ENCODE measurements at places on chromosomes 2 and 18.

- DNase-seq, result no peak
Observed at GRCh38 chr18:37578886-37579513, 13.4 kb upstream of the CELF4 start.

- DNase-seq, result no peak
Observed at GRCh38 chr2:120258196-120258595, 5.5 kb downstream of the RALB start.

DNA sequence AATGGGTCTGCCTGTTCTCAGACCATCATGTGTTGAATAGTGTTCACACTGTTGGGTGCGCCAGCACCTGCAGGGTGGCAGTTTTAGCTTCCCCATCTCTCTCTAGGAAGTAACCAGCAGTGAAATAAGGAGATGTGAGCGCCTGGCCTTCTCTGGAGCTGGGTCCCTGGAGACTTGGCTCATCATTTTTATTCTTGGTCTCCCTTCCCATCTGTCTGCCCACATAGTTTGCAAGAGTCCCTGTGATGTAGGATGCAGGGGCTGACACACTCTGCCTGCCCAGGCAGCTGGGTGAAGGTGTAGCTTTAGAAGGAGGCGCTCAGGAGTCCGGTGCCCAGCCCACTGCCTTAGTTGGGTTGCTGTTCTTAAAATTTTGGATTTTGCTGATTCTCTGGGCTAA lies 172.2 kb downstream of the LDLRAD4 start:
- DNase-seq, result no peak

DNA sequence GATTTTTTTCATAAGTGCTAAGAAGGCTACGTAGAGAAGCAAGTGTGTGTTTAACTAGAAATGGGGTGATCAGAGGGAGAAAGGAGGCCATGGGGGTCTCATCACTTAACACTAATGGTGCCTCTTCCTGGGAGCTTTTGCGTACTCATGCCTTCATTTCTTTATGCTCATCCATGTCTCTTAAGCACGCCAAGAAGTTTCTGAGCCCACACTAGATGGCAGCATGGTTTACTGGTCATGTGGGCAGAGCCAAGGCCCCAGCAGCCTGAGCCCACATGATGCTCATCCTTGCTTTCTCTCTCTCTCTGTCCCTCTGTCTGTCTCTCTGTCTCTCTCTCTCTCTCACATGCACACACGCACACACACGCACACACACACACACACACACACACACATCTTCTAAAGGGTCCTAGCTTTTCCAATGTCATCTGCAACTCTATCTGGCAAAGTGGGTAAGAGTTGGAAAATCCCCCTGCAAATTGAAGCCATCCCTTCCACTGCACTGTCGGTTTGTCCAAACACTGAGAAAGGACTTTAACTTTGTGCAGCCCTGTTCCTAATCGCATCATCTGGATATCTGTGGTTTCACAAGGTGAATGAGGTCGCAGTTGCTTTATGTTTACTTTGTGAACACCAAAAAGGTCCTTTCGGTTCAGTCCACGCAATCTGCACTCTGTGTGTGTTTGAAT lies 137.1 kb upstream of the CCDC68 start:
- DNase-seq, result no peak

GRCh38 chr2:48397846-48398245 lies 132.1 kb upstream of the STON1 start:
- DNase-seq, result peak; percentile 64

DNA sequence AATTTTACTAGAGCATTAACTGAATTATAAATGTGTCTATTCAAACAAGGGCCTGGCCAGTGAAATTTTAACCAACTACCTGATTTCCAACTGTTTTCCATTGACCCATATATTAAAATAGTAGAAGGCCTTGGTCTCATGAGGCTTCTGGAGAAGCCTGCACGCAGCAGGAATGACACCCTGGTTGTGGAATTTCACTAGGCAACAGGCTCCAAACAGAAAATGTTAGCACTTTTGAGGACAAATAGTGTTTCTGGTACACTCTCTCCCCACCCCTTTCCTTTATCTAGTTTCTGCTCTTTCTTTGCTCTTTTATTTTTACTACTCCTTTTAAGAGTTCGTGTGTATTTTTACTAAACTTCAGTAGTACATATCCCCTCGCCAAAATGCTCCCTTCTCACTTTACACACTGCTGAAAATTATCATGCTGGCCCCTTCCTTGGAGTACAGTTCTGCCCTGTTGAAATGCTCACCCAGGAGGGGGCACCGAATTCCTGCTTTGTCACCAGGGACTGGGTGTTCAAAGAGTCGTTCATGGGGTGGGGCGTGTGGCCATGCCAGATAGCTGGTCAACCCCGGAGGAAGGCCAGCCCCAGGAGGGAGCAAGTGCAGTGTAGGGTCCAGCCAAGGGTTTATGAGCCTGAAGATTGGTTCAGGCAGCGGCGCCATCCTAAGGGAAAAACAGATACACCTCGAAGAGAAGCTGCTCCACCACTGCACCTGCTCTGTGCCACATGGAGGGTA lies 22.1 kb upstream of the COL6A3 start:
- no peak for DNase-seq

DNA sequence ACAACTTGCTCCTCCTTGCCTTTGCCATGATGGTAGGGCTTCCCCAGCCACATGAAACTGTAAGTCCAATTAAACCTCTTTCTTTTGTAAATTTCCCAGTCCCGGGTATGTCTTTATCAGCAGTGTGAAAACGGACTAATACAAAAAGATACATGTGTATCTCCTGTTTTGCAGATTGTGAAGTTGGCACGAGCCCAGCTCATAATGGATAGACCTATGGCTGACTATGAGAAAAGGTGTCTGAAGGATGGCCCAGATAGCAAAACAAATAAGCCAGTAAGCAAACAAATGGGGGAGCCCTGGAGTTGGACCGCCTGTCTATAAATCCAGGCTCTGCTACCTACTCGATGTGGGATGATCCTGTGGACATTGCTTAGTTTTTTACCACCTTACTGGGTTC lies 15.5 kb upstream of the PRKCE start:
- no peak for DNase-seq

DNA sequence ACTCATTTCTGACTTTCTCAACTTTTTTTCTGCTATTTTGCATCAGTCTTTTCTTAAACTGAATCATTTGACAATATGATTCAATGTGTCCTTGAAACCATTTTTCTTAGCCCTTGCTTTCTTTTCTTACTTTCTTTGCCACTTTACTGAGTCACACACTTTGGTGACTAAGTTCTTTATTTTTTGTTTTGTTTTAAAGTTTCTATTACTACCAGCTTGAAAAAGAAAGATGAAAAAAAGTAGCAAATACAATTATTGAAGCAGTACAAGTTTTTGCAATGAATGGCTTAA lies 116.5 kb downstream of the DOCK10 start:
- DNase-seq, result no peak

GRCh38 chr2:14422426-14422825 lies 210.1 kb upstream of the LRATD1 start:
- no peak for DNase-seq

DNA sequence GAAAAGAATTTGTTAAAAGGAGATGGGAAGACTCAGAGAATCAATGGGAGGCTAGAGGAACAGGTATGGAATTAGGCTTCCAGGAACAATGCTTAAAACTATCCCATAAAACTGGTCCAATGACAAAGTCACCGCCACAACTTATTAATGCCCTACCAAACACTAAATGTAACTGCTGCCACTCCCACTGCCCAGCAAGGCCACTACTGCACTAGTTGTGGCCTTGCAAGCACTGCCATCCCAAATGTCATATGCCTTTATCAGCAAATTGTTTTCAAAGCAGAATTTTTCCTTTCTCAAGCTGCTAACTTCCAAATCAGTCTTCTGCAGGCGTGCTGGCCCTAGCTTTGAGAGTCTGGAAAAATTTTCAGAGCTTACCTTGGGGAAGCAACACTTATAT lies 14.5 kb upstream of the C2orf69 start:
- no peak for DNase-seq

DNA sequence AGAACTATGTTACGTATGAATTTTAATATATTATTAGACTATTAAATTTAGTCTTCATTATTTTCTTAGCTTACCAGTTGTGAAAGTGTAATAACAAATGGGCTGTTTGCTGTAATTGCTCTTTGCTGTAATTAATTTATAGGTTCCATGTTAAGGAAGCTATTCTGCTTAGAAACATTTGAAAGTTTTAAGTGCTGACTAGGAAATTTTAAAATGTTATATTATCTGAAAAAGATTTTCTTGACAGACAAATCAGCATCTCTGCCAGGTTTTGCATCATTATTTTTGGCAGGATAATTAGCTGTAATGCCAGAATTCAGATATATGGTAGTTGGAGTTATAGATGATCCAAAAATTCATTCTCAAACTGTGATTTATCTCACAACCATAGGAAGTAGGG lies 42.2 kb downstream of the OTX1 start:
- DNase-seq, result no peak

GRCh38 chr18:74996055-74996454 lies 212.9 kb downstream of the PTGR3 start:
- no peak for DNase-seq

DNA sequence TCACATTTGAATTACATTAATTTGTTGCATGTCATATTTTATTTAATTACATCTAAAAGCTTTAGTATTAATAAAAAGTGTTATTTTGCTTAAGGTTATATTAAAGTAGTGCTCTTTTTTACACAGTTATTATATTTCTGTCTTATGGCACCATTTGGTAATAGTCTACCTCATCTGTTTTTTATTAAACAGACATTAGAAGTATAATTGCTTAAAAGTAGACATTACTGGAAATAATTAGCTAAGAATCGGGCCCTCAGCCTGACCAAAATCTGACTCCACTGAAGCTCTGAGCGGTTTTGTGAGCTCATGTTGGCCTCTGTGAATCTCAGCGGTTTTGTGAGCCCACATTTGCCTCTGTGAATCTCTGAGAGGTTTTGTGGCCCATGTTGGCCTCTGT lies 102.5 kb upstream of the SNTG2 start:
- DNase-seq, result no peak

DNA sequence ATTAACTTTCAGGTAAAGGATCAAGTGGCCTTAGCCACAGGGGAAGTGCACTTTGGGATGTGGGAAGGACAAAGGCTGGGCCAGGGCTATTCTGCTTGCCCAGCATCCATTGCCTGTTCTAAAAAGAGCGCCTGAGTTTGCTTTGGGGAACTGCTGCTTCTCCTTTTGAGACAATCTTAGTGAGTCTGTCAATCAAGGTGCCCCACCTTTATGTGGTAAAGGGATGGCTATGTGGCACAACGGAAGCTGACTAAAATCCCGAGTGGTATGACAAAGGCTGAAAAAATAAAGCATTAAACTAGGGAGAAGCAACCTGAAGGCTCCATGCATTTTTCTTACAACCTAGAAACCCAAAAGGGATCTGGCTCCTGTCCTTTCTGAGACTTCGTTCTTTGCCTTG lies 540.5 kb downstream of the SLC4A3 start:
- no peak for DNase-seq

DNA sequence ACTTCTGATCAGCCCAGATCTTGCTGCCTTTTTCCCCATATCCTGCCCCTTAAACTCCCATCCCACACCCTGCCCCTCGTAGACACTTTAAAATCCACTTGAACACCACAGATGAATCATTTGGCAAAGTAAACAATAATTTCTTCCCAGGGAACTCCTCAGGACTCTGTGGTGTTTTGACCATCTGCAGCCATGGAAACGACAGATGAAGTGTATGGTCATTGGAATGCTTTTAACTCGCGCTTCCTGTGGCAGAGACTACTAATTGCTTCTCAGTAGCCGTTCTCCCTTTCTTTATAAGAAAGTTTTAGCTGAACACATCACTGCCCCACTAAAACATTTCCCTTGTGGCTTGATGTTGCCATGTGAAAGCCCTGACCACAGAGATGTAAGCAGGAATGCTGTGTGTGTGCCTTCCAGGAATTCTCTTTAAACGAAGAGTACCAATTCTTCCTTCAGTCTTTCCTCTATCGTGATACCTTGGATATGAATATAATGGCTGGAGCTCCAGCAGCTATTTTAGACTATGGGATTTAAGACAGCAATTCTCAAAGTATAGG lies 92.7 kb upstream of the PARD3B start:
- peak; percentile 21 for DNase-seq

DNA sequence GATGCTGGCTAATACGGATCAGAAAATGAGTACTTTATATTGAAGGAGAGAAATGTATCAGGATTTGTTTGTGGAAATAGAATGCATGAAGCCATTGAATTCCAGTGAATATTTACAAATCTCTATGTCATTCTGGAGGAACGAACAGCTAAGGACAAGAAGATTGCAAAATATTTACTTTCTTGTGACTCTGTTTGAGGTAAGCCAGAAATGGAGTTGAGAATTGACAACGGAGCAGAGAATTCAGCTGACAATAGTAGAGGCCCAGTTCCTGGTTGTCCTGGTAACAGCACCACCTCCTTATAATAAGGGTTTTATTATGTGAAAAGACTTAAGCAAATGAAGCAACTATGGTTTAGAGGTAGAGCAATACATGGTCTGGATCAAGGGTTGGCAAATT lies 349.2 kb downstream of the ADCYAP1 start:
- no peak for DNase-seq

DNA sequence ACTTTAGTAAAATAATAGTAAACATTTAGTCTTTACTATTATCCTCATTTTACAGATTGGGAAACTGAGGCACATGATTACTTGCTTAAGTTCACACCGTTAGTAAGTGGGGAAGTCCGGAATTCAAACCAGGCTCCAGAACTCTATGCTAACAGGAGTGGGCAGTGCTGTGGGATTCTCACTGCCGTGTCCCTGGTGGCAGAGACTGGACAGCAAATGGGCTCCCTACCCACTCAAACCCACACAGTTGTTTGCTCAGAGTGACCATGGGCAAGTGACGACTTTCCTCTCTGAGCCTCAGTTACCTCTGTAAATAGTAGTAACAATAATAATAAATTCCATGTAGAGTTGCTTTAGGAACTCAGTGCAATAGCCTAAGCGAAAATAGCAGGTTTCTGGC lies 24.0 kb downstream of the MAIP1 start:
- no peak for DNase-seq

- no peak for DNase-seq
Observed at GRCh38 chr18:29879763-29880162, 1162.8 kb downstream of the DSC3 start.

GRCh38 chr2:170974304-170974993 lies 45.4 kb downstream of the GORASP2 start:
- no peak for DNase-seq

DNA sequence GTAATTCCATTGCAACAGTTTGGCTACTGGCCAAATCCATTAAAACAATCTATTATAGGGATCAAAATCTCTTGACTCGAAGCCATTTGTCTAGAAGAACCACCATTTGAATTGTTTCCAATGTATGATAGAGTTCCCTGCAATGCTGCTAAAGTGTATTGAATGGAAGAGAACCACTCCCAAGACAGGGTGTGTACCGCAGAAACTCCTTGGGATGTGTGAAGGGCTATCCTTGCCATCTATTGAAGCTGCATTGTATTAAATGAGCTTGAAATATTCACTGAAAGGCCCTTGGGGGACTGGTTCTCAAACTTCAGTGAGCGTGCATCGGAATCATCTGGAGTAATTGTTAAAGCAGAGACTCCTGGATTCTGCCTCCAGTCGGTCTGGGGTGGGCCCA lies 260.4 kb upstream of the MEIS1 start:
- no peak for DNase-seq

DNA sequence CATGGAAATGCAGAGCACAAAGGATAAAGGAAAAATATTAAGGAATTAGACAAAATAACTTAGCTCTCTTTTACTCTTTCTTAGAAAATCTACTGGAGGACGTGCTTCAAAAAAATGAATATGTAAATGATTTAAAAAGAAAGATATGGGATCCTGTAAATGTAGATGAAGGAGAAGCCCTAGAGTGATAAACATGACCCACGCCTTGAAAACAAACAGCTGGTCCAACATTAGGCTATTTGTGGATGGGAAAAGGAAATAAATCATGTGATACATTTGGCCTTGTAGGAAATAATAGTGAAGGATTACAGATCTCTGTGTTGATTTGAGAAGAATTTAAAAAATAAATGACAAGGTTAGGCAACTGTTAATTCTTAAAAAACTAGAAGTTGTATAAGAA lies 492.1 kb upstream of the SLC39A10 start:
- DNase-seq, result no peak
